ENCODE measurements at places on chromosomes 6 and 20. TPM values are rescaled to one million over a fixed set of nuclear protein-coding genes. Genes with fewer than 3 reads are reported as not detected.

- no peak for DNase-seq
Measured at GRCh38 chr6:10030942-10031537, 383.8 kb downstream of the TFAP2A start.

GRCh38 chr20:15482525-15482924, 1090.7 kb downstream of the KIF16B start:
- no peak for DNase-seq

IYD gene
- not detected for total RNA-seq

EBF4 gene
- total RNA-seq: 11.8 TPM

WFDC5 gene
- total RNA-seq: not detected

DNA sequence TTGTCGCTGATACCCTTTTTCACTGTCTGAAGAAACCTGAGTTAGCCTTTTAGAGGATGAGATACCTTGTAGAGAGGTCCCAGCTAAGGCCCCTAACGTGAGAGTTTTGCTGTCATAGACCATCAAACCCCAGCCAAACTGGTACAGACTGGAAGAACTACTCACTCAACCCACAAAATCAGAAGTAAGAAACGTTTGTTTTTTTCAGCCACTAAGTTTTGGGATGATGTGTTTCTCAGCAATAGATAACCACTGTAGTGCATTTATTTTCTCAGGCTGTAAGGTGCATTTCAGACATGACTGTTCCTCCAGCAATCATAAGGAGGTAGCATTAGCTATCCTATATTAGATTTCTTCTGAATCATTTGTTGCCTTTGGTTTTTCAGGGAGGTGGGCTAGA, 407.3 kb upstream of the FLRT3 start:
- no peak for DNase-seq

- DNase-seq: no peak
Measured at GRCh38 chr6:169866668-169867521, 115.5 kb downstream of the ERMARD start.

- no peak for DNase-seq
Measured at GRCh38 chr6:140380427-140381218, 1006.2 kb upstream of the CITED2 start.

- no peak for DNase-seq
Measured at GRCh38 chr6:28525496-28526039, at the start of gene GPX5. TSS of gene GPX5 (plus strand) at chr6:28525881. CDS start at chr6:28526014, 133 bp downstream.

DNA sequence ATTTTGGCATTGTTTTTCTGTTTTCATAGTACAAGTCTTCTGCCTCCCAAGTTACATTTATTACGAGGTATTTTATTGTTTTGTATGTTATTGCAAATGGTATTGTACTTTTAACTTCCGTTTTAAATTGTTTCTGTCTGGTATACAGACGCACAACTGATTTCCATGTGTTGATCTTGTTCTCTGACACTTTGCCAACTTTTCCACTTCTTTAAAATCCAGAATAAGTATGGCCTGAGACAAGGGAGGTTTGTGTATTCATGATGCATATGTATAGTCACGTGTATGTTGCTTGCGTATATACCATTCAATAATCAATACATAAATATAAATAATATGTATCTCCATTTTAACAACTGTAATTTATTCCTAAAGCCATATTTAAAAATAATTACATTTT, 41.2 kb downstream of the THBS2 start:
- no peak for DNase-seq

GRCh38 chr6:24394061-24394779, 8.5 kb upstream of the MRS2 start:
- no peak for DNase-seq

TSHZ2 gene
- total RNA-seq: 2.4 TPM

GRCh38 chr6:79149884-79150283, 71.8 kb upstream of the PHIP start:
- no peak for DNase-seq

GRCh38 chr6:169487579-169488436, 214.0 kb downstream of the WDR27 start:
- no peak for DNase-seq

VSX1 gene
- not detected for total RNA-seq

DNA sequence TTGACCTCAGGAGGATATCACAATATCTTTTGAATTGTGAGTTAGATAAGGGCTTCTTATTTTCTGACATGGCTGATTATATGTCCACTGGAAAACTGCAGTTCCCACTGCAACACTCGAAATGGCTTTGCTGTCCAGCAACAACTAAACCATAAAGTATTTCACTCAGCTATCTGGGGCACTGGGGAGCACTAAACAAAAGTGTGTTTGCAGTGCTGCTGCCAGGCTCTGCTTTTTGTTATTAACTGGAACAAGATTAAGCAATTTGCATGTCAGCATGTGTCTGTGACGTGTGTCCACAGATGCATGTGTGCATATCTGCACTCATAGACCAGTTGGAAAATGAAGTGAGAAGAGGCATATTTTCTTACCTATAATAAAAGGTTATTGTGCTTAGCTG, 107.8 kb upstream of the CCN2 start:
- no peak for DNase-seq

DNA sequence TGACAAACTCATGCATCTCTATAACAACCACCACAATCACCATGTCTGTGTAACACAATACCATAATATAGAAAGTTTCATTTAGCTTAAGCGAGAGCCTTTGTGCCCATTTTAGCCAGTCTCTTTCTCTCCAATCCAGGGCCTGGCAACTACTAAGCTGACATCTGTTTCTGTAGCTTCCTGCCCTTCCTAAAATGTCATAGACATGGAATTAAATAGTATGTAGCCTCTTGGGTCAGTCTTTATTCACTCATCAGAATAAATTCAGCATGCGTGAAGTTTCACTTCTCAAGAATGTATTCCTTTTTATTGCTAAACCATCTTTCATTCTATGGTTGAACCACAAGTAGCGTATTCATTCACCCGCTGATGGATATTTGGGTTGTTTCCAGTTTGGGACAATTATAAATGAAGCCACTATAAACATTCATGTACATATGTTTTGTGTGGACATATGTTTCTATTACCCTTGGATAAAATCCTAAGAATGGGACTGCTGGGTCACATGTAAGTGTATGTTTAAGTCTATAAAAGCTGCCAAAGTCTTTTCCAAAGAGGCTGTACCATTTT, 1.7 kb upstream of the TREM2 start:
- DNase-seq: no peak

DNA sequence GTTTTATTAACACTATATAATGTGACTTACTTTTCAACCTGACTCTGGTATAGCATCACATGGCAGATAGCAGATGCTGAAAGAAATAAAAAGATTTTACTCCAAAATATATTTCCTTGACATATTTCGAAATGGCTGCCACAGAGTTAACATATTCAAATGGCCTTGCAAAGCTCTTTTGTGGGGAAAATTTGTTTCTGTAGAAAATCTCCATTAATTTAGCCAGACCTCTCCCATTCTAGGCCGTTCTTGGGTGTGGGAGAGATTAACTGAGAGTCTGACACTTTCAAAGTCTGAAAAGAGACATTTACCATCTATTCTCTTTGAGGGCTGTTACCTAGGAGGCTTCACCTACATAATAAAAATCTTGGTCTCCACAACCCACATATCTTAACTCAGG, 217.2 kb downstream of the OTOR start:
- no peak for DNase-seq

FAXC gene
- 41.6 TPM for total RNA-seq

DNA sequence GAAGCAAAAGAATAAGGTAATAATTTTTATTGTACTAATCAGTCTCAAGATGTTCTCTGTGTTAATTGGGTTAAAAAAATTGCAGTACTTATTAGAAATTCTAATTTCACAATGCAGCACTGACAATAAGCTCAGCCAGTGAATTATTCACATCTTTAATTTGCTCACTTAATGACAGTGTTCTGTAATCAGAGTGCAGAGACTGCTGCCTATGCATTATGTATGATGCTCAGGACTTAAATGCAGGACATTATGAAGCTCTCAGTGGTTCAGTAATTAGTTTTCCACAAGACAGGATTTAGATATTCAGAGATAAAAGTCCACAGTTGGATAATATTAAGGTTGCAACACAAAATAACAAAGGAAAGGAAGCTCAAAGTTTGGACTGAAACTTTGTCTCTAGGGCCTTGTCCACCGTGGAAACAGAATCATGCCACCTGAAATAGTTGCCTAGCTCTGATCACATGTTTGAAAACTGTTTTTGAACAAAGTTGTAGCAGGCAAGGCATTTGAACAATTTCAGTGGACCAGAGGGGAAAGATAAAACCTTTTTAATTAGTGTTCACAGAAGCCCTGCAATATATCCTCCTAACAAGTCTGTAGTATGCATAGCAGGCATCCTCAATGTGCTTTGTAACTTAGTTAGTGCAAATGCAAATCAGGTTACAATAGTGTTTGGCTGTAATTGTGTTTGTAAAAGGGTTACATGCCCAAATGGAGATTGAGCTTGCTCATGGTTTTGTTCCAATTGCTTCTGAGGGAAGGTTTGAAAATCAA, 23.7 kb upstream of the MMS22L start:
- DNase-seq: no peak

GRCh38 chr20:40294175-40294574, 394.9 kb downstream of the MAFB start:
- DNase-seq: no peak

GRCh38 chr6:73797861-73798260, 101.9 kb downstream of the CD109 start:
- DNase-seq: no peak

DNA sequence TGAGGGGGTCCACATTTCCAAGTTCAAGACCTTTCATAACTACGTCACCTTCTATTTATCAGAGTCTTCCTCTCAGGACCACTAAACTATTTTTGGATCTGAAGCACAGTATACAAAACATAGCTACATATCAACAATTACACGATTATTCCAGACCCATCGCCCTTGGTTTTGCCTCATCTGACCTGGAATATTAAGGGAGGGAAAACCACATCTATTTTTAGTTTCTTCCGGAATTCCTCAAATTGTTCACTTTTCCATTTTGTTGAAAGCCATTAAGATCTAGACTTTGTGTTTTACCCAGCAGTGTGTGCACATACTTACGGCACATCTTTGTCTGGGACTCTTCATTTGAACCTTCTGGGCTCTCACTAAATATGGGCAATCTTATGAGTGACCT, 12.0 kb upstream of the ADGRF5 start:
- no peak for DNase-seq

GRCh38 chr6:159815410-159815809, 15.3 kb downstream of the PNLDC1 start:
- no peak for DNase-seq

GRCh38 chr20:35551503-35551902, 9.6 kb downstream of the ERGIC3 start:
- no peak for DNase-seq

DNA sequence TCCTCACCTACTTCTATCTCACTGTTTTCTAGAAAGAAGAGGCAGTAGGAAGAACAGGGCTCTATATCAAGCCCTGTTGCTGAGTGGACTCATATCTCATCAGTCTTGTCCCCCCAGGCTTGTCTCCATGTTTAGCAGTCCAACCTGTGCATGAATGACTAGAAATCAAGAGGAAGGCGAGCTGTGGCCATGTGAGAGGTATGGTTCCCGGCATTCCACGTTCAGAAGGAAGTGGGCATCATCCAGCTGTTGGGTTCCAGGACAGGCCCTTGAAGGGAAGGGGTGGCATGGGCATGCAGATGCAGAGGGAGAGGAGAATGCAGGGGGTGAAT, 176.6 kb downstream of the MRPL14 start:
- no peak for DNase-seq

TFAP2D gene
- total RNA-seq: 2.9 TPM

Measured in frontal cortex (tissue), 4 donors.